ENCODE measurements at places on chromosomes 16 and 17. TPM values are rescaled to one million over a fixed set of nuclear protein-coding genes. Genes with fewer than 3 reads are reported as not detected.
A peak's percentile ranks its signal among the peaks of the same experiment; 100 is the strongest.

Gene G6PC1
- total RNA-seq, result not detected

Gene CNTNAP1
- 4.7 TPM for total RNA-seq

Gene SCIMP
- 3.1 TPM for total RNA-seq

Gene CCL3
- 0.82 TPM for total RNA-seq

Gene WSCD1
- 2.6 TPM for total RNA-seq

Gene EPOP
- total RNA-seq, result 1.4 TPM

Gene ODAD4
- 1.3 TPM for total RNA-seq

Gene LCAT
- total RNA-seq, result 12.8 TPM

Gene TTYH2
- total RNA-seq, result 15.6 TPM

Gene SPEM1
- not detected for total RNA-seq

Gene KAT2A
- total RNA-seq, result 19.8 TPM

Gene CCL16
- 0.27 TPM for total RNA-seq

Gene ALOX12
- total RNA-seq, result not detected

GRCh38 chr17:72733619-72734282, 358.7 kb downstream of the SLC39A11 start:
- DNase-seq, result no peak

DNA sequence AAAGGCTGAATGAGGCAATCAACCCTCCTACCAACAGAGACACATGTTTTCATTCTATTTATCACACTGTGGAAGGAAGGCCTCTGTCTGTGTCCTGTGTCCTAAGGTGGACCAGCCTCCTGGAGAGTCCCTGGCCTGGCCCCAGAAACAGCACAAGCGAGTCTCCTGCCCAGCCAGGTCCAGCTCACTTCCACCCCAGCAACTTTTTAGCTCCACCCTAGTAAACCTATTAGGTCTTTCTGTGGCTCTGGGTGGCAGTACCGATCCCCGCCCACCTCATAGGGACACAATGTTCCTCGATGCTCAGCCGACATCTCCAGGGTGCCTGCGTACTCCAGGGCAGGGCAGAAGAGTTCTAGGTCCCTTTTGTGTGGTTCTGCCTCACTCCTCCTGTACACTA, 10.7 kb downstream of the DRC3 start:
- no peak for DNase-seq

- no peak for DNase-seq
Measured at GRCh38 chr16:15865742-15866141, 8.9 kb upstream of the MYH11 start.

DNA sequence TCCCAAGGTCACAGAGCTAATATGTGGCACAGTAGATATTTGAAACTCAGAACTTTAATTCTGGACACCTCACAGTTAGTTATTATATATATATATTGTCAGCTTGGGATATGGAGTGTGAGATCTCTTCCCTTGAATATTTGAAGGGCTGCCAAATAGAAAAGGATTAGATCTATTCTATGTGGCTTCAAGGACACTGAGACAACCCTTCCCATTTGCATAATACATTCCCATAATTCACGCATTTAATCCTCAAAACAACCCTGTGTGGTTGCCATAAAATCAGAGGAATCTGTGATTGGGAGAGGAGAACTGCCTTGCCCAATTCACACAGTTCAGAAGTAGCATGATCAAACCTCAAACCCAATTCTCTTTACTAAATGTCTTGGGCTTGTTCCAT, 365.8 kb upstream of the DYNLRB2 start:
- no peak for DNase-seq

DNA sequence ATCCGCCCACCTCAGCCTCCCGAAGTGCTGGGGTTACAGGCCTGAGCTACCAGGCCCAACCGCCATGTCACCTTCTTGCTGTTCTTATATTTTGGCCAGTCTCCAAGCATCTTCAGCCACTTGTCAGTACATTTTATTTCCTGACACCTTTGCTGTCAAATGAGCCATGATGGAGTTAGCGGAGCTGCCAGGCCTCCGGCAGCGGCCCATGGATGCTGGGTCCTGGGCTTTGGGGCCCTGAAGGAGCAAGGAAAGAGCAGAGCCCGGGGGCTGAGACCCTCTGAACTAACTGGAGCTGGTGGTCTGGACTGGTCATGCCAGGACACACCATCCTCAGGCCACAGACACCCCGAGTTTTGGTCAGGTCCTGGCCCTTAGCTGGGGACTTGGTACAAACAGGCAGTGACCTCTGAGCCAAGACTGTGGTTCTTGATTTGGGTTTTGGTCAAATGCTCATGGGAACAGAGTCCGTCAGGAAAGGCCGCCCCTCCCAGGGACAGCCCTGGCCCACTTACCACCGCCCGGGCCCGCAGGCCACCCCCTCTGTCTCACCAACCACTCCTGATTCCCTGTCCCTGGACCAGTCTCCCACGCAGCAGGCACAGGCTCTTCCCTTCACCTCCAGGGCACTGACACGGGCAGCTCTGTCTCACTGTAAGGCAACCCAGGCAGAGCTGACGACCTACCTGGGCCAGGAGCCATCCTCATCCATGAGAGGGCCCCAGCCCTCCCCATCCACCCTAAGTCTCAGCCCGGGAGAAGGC, 42.0 kb downstream of the TNFRSF13B start:
- DNase-seq, result no peak

DNA sequence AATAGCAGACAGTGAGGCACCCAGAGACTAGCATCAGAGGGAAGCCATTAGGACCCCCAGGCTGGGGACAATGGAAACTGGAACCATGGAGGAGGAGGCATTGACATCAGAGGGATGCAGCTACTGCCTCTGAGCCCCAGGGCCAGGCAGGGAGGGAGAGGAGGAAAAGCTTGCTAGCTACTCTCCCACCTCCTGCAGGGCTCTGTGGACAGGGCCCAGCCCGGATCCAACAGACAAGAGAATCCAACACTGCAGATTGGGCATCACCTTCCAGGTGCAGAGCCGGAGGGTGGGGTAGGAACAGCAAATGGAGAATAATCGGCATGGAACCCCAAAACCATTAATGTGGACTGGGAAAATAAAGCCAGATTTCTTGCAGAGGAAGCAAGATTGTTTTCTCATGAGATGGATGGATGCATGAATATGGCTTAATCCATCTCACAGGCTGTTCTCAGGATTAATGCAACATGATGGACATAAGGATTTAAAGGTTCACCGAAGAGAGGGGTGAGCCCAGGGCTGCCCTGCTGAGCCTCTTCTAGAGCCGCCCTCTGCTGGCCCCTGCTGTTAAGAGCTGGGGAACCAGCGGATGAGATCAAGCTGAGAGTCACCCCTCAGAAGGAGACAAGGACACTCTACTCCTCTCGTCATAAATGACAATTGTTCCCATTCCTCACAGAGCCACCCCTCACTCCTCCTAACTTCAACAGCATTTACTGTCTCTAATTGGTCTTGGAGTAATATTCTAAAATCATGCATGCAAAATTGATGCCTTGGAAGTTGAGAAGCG, 48.8 kb downstream of the DNAH3 start:
- DNase-seq, result peak; percentile 34

DNA sequence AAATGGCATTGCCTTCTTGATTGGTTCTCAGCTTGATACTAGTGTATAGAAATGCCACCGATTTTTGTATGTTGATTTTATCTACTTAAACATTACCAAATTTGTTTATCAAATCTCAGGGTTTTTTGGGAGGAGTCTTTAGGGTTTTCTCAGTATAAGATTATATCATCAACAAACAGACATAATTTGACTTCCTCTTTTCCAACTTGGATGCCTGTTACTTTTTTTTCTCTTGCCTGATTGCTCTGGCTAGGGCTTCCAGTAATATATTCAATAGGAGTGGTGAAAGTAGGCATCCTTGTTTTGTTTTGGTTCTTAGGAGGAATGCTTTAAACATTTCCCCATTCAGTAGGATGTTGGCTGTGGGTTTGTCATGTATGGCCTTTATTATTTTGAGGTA, 29.1 kb downstream of the EFCAB13 start:
- DNase-seq, result no peak

DNA sequence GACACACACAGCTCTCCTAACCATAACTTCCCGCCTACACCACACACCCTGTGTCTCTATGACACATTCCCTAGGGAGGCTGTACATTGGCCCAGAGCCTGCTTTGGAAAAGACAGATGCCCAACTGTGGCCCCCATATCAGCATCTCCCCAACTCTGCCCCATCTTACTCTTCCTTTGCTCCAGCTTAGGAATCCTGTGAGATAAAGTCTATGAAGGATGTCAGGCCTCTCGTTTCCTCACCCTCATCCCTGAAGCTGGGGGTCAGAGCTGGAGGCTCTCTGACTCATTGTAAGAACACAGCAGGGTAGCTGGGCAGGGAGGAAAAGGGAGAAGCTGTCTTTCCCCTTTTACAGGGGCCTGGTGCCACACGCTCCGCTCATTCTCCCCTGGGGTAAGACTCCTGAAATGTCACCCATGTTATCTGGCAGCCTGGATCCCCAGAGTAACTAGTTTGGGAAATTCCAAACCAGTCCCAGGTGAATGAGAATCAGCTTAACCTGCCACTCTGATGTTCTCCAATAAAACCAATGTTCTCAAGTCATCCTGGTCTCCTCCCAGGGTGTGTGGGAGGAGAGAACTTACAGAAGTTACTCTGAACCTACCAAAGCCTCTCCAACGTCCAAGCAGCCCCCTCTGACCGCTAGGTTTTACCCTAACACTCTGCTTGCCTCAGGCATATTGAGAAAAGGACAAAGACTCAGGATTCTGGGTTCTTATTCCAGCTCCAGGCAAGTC, 2.8 kb downstream of the RAPGEFL1 start:
- no peak for DNase-seq

- no peak for DNase-seq
Measured at GRCh38 chr16:609984-610383, 20.1 kb downstream of the RAB40C start.

- peak; percentile 65 for DNase-seq
Measured at GRCh38 chr17:1562176-1562643, 382 bp downstream of the PITPNA start.

DNA sequence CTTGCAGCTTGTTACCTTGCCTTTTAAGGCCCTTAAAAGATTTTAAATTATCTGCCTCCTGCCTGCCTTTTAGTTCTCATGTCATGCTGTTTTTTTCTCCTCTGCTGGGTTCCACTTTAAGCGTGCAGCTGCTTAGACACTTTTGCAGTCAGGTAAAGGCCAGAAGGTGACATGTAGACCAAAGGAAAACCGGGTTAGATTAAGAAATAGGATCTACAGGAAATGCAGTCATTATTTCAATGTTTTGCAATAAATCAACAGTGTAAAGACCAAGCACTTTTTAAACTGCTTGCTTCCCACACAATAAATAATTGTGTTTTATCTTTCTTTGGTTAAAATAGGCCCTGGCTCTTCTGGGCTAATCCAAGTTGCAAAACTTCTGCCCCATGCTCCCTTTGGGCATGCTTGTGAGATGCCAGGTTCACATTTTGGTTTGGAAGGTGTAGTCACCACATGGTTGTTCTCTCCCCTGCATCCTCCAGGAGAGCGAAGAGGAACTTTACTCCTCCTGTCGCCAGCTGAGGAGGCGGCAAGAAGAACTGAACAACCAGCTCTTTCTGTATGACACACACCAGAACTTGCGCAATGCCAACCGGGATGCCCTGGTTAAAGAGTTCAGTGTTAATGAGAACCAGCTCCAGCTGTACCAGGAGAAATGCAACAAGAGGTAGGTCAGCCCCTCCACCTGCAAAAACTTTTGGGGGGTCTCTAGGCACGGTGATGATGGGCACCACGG, 54.9 kb downstream of the SDR42E1 start:
- DNase-seq, result no peak

DNA sequence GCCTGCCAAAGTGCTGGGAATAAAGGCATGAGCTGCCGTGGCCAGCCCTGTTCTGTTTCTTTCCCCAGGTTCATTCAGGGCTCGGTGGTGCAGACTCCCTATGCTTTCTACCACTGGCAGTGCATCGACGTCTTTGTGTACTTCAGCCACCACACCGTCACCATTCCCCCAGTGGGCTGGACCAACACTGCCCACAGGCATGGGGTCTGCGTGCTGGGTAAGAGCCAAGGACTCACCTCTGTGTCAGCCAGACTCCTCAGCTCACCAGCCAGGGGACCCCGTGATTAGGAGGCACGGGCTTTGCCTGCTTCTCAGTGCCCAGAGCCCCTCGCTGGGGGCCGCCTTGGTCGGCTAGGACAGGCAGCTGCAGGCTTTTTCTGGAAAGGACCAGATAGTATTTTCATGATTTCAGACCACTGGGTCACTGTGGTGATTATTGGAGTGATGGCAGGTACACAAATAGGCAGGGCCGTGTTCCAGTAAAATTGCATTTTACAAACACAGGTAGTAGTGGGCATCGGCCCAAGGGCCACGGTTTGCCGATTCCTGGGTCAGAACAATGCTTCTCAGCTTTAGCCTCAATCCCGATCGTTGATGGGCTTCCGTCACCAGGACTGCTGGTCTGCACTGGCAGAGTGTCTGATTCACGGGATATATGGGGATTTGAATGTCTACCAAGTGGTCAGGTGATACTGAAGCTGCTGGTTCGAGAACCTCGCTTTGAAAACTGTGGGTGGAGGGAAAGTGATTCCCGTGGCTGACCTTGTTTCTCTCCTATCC, 5.0 kb downstream of the ENGASE start:
- DNase-seq, result no peak

DNA sequence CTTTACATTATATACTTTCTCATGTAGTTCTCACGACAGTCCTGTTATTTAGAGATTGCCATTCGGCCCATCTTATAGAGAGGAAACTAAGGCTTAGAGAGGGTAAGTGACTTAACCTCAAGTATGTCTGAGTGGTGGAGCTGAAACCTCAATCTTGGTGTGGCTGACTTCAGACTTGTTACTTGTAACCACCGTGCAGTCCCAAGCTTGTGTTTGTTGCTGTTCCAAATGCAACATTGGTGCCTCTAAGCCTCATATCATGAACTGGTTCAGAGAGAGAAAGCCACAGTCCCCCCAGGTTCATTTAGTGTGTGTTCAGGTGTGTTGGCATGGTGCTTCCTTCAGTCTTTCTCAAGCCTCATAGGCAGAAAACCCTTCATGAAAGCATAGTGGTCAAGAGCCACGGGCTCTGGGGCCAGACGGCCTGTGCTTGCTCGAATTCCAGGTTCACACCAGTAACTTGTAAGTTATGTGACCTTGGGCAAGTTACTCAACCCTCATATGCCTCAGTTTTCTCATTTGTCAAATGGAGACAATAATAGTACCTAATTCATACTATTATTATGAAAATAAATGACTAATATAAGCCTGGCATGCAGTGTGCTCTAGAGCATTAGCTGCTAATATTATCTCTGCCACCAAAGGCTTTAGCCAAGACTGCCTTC, 39.9 kb downstream of the CDH1 start:
- DNase-seq, result no peak

GRCh38 chr16:31528523-31529107, 915 bp downstream of the AHSP start:
- no peak for DNase-seq

GRCh38 chr17:19379361-19380065, 1.2 kb downstream of the MAPK7 start:
- no peak for DNase-seq

- peak; percentile 36 for DNase-seq
Measured at GRCh38 chr16:66167564-66168291, 198.8 kb upstream of the CDH5 start.

Data from left cardiac atrium (tissue), 4 donors.